ENCODE measurements at places on chromosomes 4 and X.

- no peak for DNase-seq
Observed at GRCh38 chr4:25401066-25401465, 24.0 kb downstream of the ANAPC4 start.

DNA sequence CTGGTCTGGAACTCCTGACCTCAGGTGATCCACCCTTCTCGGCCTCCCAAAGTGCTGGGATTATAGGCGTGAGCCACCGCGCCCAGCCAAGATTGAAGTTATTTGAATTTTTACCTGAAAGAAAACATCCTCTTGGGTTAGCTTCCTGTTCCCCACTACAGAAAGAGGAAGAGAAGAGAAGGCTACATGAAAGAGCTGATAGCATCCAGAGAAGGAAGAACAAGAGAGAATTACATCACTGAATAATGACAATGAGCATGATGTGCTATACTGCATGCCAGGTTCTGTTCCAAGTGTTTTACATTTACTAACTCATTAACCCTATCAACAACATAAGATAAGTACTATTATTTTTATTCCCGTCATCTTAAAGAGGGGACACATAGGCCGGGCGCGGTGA, 11.5 kb upstream of the TBC1D1 start:
- DNase-seq: no peak

GRCh38 chrX:85244450-85245211, 840 bp downstream of the ZNF711 start:
- no peak for DNase-seq

GRCh38 chr4:168540086-168540485, 43.2 kb downstream of the PALLD start:
- no peak for DNase-seq

DNA sequence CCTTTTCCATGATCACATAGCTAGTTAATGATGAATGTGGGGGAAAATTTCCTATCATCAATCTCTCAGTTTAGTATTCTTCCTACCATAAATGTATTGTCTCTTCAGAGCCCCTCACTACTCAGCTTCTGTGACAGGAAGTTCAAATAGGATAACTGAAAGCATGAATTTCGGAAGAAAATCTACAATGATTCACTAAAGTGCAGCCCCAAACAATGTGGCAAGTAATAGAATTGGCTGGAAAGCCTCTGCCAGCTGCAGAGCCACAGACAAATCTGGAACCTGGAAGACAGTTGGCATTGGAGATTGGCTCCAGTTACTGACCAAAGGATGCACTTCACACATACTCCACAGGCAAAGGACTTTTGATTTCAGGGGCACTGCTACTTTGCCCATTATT, 35.2 kb downstream of the EGF start:
- DNase-seq: no peak

DNA sequence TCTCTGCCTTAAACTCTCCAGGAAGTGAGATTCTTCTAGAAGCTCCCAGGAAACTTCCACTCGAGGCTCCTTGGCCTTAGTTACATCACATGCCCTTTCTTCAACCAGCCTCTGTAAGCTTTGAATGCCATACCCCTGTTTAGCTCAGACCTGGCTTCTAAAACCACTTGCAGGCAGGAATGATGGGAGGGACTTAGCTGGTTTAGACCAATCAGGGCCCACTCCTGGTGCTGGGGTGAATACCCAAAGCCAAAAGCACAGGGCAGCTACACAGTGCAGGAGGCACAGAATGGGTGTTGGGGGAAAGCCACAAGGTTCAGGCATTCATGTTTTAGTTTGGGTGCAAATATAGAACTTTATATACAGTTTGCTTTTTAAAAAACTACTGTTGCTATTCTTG, 296.2 kb downstream of the FRMPD4 start:
- no peak for DNase-seq

DNA sequence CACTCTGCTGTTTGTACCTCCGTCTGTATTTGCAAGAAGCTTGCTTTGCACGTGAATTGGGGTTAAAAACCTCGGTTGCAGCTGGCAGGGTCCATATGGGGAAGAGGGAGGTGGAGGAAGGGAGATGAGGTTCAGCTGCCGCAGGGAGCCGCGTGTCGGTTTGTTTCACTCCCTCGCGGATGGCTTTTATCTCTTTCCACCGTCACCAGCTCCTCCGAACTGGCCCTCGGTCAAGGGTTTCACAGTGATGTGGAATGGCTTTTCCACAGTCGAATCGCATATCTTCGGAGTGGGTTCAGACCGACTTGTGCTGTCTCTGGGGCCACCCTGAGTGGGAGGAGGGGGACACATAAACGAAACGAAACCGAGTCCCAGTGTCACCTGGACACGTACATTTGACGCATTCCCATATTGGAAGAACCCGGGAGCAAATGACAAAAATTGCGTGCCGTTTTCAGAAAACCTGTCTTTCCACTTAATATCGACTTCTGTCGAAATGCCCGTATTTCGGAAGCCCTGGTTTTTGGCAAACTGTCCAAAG, 929 bp downstream of the ZBTB33 start:
- DNase-seq: no peak

Measured in stimulated activated CD8-positive, alpha-beta memory T cell treated with anti-CD3 and anti-CD28 coated beads, Interleukin-7, amount 100 ng/mL, for 48 hours (primary cell).